ENCODE measurements at places on chromosomes 3 and 15. TPM values are rescaled to one million over a fixed set of nuclear protein-coding genes. Genes with fewer than 3 reads are reported as not detected.

GRIP2 gene
- total RNA-seq = not detected

NUSAP1 gene
- 227 TPM for total RNA-seq

C3orf22 gene
- not detected for total RNA-seq

LDHAL6B gene
- not detected for total RNA-seq

IL17RE gene
- total RNA-seq = 1.8 TPM

CHST2 gene
- total RNA-seq = 4.5 TPM

FANCD2 gene
- total RNA-seq = 83.9 TPM

AHSG gene
- total RNA-seq = not detected

SLC12A8 gene
- 1.00 TPM for total RNA-seq

CDHR4 gene
- not detected for total RNA-seq

CAV3 gene
- total RNA-seq = not detected

IL20RB gene
- total RNA-seq = 0.80 TPM

UMPS gene
- total RNA-seq = 48.1 TPM

ZNF774 gene
- 0.68 TPM for total RNA-seq

SCAANT1 gene
- not detected for total RNA-seq

TRA2B gene
- 187 TPM for total RNA-seq

ACOX2 gene
- not detected for total RNA-seq

LRRC31 gene
- total RNA-seq = not detected

CCNL1 gene
- total RNA-seq = 150 TPM

CHAC1 gene
- 22.3 TPM for total RNA-seq

TRAT1 gene
- total RNA-seq = 20.7 TPM

STAB1 gene
- 0.14 TPM for total RNA-seq

RYR3 gene
- not detected for total RNA-seq

COL6A6 gene
- total RNA-seq = not detected

SLC2A2 gene
- total RNA-seq = not detected

LTK gene
- total RNA-seq = 0.29 TPM

GALNT15 gene
- not detected for total RNA-seq

RTP4 gene
- 2.7 TPM for total RNA-seq

CPN2 gene
- total RNA-seq = not detected

NOX5 gene
- total RNA-seq = not detected

LRRC3B gene
- not detected for total RNA-seq

POPDC2 gene
- total RNA-seq = 2.1 TPM

NTRK3 gene
- total RNA-seq = 0.78 TPM

MST1 gene
- 8.2 TPM for total RNA-seq

SEMA3B gene
- 0.86 TPM for total RNA-seq

TIMP4 gene
- total RNA-seq = 0.50 TPM

DAZL gene
- not detected for total RNA-seq

LMAN1L gene
- total RNA-seq = not detected

CCDC39 gene
- total RNA-seq = not detected

ARPP21 gene
- not detected for total RNA-seq

CHRFAM7A gene
- 0.90 TPM for total RNA-seq
